CD4-positive, alpha-beta T cell treated with Interleukin-21 for 1 hour (primary cell): ENCODE measurements at places on chromosomes 7 and 10.

GRCh38 chr7:151057506-151057988 is at the start of gene CDK5:
CDK5 (minus strand) TSS chr7:151057897; CDS start chr7:151057848, 49 bp downstream.
- DNase-seq: no peak

DNA sequence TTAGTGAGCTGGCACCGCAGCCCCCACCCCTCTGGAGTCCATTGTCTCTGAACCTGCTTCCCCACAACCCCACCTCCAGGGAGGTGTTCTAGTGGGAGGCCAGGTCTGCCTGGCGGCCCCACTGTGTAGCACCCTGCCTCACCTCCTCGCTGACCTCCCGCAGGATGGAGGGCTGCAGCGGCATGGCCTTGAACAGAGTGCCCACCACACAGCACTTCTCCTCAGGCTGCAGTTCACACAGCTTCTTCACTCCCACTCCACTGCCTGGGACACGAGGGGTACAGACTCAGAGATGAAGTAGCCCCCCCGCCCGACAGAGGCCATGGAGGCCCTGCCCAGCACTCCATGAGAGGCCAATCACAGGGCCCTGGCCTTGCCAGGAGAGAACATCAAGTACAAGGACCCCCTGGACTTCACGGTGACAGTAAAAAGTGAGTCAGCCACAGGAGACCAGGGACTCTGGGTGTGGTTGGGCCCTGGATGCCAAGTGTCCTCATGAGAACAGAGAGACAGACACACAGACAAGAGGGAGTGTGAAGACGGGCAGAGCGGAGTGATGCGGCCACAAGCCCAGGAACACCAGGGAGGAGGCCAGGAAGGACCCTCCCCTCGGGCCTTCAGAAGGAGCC is 5.4 kb downstream of the POLD2 start:
- no peak for DNase-seq

- DNase-seq: no peak
These were observed 54.3 kb downstream of the EGFR start for GRCh38 chr7:55073051-55073511.

- DNase-seq: no peak
These were observed 800.0 kb downstream of the LRMDA start for GRCh38 chr10:76231286-76231934.

- no peak for DNase-seq
These were observed 47.4 kb downstream of the CH25H start for GRCh38 chr10:89159761-89160160.

- no peak for DNase-seq
These were observed 179.0 kb downstream of the PTEN start for GRCh38 chr10:88042160-88043100.

GRCh38 chr10:436911-437665 is 252.4 kb downstream of the DIP2C start:
- peak; percentile 49 for DNase-seq

- DNase-seq: no peak
These were observed 36.0 kb upstream of the KCNMA1 start for GRCh38 chr10:77673515-77674140.

DNA sequence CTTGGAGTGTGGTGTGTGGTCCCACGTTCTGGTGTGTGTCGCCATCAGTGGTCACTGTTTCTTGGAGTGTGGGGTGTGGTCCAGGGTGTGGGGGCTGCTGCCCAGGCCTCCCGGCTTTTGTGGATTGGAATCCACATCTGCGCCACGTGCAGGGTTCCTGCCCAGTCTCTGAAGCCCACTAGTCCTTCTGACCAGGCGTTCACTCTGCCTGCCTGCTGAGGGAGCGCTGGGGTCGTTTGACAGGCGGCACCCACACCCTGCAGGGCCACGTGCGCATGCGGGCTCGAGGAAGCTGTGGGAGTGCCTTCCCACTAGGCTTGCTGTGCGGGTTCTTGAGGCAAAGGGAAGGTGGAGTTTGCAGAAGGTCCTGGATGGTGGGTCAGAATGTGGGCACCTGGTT is 51.4 kb downstream of the INPP5A start:
- DNase-seq: no peak

- DNase-seq: no peak
These were observed 109.5 kb upstream of the GATA3 start for GRCh38 chr10:7945034-7945433.

- DNase-seq: no peak
These were observed 8.3 kb downstream of the MNX1 start for GRCh38 chr7:157001920-157002818.

DNA sequence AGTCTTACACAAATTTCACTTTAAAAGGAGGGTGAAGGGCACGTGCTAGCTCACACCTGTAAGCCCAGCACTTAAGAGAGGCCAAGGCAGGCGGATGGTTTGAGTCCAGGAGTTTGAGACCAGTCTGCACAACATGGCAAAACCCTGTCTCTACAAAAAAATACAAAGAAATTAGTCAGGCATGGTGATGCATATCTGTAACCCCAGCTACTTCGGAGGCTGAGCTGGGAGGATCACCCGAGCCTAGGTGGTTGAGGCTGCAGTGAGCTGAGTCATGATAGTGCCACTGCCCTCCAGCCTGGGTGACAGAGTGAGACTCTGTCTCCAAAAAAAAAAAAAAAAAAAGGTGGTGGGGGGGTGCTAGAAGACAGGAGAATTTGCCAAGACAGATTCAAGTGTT is 237.3 kb upstream of the KLF14 start:
- DNase-seq: peak; percentile 45

- no peak for DNase-seq
These were observed 14.0 kb downstream of the SLC13A4 start for GRCh38 chr7:135713836-135714470.

DNA sequence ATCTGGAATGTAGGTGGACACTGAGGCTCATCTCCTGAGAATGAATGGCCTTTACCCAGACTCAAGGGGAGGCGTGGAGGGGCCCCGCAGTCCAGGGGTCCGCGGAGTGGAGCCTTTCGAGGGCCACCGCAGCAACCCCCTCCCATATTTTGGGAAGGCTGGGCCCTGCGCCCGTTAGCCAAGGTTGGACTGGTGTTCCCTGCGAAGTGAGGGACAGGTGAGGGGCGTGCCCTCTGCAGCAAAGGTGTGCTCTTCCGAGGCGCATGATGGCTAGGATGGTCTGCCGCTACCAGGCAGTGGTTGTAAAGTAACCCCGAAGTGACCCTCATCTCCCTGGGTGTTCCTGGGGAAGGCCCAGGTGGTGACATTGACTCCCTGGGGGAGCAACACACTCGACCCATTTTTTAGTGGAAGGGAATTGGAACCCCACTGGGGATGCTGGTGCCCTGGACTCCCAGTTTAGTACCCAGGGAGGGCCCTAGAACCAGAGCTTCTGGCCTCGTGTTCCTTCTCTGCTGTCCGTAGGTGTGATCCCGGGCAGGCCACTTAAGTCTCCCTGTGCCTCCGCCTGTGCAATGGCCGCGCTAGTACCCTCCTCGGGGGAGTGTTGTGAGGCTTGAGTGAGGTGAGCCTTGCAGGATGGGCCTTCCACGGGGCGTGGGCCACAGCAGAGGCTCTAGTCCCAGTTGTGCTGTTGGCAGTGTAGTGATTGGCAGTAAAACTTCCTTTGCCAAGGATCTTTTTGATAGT is 779 bp downstream of the FAM241B start:
- DNase-seq: no peak

DNA sequence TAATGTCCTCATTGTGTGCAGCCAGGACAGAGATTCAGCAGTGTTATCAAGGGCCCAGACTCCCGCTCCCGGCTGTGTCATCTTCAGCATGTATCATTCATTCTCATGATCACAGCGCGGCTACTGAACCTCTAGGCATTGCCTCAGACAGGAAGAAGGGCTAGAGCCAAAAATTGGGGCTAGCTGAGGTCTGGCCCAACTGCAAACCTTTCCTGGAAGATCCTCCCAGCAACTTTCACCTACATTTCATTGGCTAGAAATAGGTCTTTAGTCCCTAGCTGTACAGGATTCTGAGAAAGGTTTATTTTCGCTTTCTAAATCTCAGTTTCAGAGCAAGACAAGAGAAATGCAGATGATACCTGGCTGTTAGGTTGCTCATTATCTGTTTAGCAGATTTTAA is 81.9 kb downstream of the CREM start:
- peak; percentile 59 for DNase-seq

DNA sequence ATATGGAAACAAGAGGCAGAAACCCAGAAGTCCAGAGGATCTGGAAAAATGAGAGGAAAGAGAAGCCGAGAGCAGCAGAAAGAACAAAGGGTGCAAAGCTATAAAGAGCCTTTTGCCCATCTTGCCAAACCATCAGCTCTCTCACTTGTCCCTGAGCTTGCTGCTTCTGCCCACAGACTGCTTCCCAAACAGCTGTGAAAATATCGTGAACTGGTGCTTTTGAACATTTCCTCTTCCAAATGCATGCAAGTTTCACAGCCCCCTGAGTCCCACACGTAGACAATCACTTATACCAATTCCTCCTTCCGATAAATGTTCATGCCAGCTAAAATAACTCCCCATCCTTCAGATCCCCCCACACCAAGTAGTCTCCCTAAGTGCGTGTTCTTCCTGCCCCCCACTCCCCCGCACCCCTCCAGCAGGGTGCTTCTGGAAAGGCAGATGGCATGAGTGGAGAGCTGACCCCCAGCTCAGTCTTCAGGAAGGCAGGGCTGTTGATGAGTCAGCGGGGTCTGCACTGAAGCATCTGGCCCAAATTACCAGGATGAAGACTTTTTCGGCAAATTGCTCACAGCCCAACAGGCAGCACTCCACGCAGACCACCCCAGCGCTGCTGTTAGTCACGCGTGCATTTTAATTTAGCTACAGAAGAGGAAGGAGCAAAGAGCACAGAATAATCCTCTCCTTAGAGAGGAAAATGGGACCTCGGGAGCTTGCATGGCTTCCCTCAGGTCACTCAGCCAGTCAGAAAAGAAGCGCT is 76.1 kb upstream of the KCNMA1 start:
- no peak for DNase-seq

DNA sequence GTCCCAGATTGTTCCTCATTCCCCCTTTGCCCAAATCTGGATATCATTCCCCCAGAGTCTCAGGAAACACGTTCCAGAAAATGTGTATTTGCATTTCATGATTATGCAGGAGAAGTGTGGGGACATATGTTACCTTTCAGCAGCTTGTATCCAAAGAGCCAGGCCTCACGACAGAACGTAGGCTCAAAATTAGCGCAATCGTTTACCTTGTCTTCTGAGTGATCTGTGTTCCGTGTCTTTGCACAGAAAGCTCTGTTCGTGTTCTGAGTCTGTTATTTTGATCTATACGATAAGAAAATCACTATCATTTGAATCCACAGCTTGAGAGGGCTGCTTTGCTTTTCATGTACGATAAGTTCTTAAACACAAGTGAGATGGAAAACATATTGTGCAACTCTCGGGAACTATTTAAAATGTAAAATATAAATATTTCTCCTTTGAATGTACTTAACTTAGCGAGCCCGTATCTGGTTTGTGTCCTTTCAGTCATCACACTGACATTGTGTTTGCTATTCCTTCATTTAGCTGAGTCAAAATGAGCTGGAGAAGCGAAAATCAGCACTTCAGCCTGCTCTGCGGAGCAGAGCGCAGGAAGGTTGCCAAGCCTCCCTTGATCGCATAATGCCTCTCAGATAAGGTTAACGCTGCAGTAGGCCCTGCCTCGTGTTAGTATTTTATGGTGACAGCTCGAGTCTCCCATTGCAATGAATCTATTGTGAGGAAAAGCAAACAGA is 80.2 kb upstream of the CACNB2 start:
- no peak for DNase-seq

- DNase-seq: peak; percentile 31
These were observed 696 bp downstream of the GIMAP4 start for GRCh38 chr7:150567871-150568301.

- DNase-seq: no peak
These were observed 1.5 kb upstream of the LAMB1 start for GRCh38 chr7:108004220-108005142.

DNA sequence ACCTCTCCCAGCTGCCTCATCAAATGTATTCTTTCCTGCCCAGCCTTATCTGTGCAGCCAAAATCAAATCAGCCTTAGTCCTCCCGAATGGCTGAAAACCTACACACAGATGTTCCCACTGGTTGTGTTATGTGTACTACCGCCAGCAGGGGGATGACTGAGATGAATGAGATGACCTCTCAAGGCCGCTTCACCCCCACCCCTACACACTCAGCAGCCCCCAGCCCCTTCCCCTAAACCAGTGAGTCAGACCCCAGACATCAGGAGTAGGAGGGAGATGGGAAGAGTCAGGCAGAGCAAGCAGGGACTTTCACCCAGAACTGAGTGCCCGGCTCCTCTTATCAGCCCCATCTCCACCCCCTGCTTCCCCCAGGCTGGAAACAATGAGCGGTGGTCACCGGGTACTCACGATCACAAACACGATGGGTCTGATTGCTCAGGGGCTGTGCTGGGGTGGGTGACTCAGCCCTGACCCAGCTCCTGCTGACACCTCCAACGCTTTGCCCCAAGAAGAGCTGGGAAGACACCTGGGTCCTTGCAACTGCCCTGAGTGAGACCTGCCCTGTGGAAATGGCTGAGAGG is 6.5 kb upstream of the C10orf105 start:
- DNase-seq: peak; percentile 62

DNA sequence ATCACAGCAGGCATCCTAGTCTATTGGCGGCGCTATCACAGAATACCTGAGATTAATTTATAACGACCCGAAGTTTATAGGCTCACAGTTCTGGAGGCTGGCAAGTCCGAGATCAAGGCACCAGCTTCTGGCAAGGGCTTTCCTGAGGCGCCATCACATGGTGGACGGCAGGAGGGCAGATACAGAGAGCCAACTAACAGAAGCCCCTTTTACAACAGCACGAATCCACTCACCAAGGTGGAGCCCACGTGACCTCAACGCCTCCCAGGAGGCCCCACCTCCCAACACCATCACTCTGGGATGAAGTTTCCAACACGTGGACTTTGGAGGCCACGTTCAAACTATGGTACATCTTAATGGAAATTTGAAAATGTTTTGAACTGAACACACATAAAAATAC is 255.3 kb downstream of the ELFN1 start:
- peak; percentile 31 for DNase-seq

GRCh38 chr10:102115775-102116174 is 4.4 kb downstream of the LDB1 start:
- DNase-seq: peak; percentile 33

GRCh38 chr10:96971324-96971723 is 139.2 kb downstream of the LCOR start:
- no peak for DNase-seq

DNA sequence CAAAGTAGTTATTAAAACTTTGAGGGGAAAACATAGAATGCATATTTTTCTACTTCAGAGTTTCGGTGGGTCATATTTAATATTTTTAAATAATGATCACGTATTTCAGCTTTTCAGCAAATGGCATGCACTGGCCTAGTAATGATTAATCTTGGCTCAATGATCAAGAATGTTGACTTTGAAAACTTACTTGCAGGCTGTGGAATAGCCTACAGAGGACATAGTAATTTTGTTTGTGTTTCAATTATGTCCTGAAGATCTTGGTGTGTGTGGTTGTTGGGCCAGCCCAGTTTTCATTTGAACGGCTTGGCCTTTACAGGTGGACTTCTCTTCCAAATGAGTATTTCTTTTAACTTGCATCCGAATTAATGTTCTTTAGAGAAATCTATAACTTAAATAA is 35.1 kb downstream of the ADD3 start:
- DNase-seq: no peak

DNA sequence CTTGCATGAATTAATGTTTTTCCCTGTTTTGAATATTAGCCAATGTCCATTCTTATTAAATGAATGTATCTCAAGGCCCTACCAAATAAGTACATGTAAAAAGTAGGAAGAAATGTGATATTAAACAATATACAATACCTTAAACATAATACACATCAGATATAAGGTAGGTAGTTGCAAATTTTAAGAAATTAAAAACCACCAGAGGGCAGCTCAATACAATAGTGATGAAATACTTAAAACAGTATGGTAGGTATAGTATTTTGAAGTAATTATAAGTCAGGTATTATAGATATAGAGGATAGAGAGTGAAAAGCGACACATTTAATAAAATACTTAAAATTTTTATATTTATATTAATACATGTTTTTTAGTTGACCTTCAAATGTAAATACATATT is 43.6 kb upstream of the CDK14 start:
- DNase-seq: no peak
